Stimulated activated CD4-positive, alpha-beta T cell treated with anti-CD3 and anti-CD28 coated beads, Interleukin-1b, Interleukin-23, amount 100 ng/mL, for 48 hours (primary cell): ENCODE measurements at places on chromosomes 16 and 17.

- peak; percentile 55 for DNase-seq
Observed at GRCh38 chr17:20121359-20122253, 112.4 kb downstream of the SPECC1 start.

DNA sequence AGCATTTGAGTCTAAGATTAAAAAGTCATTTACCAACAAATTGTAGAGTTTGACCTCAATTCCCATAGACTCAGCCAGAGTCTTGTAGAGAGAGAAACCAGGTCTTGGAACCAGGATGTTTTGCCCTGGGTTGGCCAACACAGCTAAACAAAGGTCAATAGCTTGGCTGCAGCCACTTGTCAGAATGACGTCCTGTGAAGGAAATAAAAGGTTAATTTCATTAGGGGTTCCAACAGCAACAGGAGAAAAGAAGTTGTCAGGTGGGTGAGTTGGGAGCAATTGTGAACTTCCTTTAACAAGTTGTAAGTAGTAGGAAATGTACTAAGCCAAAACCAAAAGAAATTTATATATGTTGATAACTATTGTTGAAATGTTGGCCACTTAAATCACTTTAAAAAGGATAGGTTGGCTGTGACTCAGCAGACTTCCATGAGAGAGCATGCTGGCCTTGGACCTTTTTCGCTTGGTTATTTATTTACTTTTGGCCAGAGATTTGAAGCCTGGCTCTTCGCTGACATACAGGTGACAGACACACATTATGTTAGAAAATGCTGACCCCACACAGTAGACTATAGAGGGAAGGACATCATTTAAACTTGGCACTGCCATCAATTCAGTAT lies 4.3 kb downstream of the TAT start:
- DNase-seq, result no peak

DNA sequence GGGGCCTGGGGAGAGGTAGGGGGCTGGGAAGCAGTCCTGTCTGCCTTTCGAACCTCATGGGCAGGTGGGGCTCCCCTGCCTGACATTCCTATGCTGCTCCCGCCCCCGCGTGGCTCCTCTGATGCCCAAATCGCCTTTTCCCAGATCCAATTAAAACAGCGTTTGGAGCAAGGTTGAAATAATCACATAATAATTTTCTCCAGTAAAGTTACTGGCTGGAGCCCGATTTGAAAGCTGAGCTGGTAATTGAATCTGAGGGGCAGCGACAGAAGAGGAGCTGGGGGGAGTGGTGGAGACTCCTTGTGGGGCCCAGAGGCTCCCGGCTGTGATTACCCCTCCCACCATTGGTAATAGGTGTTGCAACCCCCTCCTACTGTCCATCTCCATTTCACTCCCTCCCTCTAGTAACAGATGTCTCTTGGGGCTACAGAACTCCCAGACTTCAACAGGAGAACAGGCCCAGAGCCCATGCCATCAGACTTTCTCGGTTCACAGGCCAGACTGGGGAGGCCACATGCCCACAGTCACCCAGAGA lies 38.9 kb upstream of the C1QL1 start:
- no peak for DNase-seq

DNA sequence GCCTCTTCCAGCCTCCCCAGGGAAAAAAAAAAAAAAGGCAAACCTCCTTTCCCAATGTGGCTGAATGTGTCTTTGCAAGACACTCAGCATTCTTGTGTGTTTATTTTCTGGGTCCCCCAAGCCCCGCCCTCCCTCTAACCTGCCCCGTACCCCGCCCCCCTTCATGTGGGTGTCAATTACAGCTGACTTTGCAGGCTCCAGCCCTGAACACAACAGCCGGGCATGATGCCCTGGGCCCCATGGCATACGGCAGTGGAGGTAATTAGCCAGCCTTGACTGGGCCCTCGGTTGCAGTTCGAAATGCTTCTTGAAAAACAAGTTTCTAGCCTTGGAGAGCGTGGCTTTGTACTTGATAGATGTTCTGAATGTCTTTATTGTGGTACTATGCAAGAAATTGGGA lies 354.7 kb upstream of the RBFOX1 start:
- no peak for DNase-seq

DNA sequence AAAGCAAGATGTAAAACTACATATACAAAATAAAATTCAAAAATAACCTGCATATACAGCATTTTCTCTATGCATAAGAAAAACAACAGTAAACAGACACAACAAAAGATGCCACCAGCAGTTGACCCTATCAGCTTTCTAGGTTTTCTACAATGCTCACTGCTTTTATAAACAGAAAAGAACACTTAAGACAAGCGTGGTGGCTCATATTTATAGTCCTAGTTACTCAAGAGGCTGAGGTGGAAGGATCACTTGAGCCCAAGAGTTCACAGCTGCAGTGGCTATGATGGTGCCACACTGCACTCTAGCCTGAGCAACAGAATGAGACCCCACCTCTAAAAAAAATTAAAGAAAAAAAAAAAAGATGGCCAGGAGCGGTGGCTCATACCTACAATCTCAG lies 46.5 kb upstream of the ATP2A3 start:
- no peak for DNase-seq

DNA sequence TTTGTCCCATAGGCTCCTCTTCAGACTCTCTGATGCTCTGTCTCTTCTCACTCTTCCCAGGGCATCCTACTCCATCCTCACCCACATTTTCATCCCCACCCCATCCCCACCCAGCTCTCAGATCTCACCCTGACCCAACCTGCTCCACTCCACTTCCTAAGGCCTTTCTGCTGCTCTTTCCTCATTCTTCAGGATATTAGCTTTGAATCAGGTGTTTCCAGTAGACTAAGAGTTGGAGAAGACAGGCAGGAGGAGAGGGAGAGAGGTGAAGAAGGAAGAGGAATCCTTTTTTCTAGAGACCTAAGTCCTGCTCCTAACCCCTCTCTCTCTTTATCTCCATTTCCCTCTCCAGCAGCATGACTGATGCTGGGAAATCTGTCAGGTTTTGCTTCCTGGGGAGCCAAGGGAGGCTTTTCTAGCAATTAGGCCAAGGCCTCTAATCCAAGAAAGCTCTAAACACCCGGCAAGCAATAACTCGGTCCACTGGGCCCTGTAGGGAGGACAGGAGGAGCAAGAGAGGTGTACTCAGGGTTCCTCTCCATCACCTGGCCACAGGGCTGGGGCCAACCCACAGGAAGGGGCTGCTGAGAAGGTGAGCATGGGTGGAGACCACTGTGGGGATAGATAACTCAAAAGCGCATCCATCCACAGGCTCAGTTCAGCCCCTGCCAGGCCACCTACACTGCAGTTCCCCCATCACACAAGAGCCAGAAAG lies 133.3 kb downstream of the TMEM132E start:
- DNase-seq, result no peak

GRCh38 chr17:29619251-29619650 lies 3.5 kb downstream of the CORO6 start:
- DNase-seq, result peak; percentile 27

DNA sequence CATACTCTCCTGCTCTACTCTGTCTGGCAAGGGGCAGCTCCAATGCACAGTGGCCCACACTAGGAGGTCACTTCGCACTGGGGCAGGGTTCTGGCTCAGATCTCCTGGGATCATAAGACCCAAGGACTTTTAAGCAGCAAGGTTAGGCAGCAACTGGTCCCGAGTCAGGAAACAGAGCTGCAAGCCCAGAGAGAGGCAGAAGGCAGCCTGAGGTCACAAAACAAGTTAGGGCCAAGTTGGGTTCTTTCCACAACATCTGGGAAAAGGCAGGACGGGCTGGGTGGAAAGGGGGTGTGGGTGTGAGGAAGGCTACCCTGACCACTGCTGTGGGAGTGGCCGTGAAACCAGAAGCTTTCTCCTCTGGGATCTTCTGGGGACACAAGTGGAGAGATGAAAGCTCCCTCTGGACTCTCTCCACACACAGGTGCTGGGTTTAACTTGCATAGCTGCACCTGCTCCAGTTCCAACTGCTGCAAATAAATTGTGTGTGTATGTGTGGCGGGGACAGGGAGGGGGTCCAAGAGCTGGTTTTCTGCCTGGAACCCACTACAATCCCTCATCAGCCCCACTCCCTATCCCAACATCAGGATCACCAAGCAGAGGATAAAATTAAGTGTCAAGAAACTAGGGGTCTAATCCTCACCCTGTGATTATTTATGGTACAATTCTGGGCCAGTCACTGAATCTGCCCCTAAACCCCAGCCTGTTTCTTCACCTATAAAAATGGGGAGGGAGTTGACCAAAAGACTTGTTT lies 8.0 kb upstream of the TSPOAP1 start:
- DNase-seq, result no peak

DNA sequence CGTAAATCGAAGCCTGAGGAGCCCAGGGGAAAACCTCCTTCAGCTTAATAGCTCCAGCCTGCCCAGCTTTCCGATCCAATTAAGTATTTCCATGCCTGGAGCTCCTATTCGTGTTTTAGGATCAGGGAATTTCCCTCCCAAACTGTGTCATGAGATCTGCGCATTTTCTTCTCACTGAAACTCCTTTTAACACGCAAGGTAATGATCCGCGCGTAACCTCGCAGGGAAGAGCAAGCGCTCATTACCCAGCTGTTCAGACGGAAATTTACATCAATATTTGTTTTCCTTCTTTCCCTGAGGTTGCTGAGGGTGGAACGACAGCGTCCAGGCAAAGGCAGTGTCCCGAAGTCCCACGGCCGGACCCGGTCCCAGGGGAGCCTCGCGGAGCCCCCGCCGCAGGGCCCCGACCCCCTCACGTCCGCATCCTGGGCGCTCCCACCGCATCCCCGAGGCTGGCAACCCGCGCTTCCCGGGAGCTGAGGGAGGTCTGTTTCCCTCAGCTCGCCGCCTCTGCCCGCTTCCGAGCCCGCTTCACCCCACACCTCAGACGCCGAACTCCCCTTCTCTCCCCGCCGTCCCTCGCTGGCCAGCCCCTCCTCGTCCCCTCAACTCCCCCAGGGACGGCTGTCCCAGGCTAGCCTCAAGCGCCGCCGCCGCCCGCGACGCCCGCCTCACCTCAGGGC lies 415 bp downstream of the ABCA5 start:
- DNase-seq, result peak; percentile 1

DNA sequence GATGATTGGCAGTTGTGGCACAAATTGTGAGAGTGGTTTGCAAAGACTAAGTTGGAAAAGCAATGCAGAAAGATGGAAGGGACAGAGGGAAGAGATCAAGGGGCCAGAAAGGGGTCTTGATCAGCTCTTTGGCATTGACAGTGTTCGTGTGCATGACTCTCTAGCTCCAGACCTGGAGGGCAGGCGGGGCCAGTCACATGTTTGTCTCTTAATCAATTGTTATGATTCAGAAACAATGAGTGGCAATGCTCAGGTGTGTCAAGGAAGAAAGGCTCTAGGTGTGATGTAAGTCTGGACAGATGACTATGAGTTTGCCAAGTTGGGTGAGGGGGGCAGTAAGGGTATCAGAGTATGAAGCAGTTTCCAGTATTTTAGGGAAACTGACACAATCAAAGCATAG lies 32.1 kb downstream of the WSB1 start:
- DNase-seq, result no peak

GRCh38 chr16:89660146-89660545 lies 2.5 kb downstream of the SPATA33 start:
- DNase-seq, result no peak

DNA sequence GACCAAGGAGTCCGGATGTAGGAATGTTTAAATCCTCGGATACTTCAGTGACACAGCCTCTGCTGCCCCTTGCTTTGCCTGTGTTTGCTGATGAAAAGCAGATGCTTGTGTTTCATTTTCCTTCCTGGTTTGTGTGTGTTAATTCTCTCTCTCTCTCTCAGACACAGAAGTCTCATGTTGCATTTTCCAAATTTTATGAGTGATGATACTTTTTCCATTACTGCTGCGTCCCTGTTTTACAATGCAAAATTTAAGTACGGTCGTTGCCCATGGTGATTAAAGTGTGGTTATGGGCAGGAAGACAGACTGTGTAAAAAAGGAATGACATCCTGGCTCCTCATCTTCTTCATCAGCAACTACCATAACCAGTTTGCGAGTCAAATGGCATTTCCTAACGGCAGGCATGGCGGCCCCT lies 5.7 kb downstream of the RMI2 start:
- no peak for DNase-seq

DNA sequence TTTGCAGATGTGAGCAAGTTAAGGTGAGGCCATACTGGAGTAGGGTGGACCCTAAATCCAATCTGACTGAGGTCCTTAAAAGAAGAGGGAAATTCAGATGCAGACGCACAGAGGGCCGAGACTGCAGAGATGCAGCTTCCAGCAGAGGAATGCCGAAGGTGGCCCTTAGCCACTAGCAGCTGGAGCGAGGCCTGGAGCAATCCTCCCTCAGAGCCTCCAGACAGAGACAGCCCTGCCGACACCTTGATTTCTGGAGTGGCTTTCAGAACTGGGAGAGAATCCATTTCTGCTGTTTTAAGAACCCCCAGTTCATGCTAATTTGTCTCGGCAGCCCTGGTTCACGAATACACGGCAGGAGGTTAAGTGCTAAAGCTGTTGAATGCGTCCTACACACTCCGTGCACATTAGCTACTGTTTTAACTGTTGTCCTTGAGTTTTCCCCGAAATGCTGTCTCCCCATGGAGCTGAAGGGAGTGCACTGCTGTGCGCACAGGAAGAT lies 135.5 kb downstream of the IRF8 start:
- DNase-seq, result no peak

GRCh38 chr16:24052329-24053098 lies 203.6 kb upstream of the CACNG3 start:
- no peak for DNase-seq

- peak; percentile 38 for DNase-seq
Observed at GRCh38 chr16:12460064-12460392, 343.7 kb downstream of the CPPED1 start.

DNA sequence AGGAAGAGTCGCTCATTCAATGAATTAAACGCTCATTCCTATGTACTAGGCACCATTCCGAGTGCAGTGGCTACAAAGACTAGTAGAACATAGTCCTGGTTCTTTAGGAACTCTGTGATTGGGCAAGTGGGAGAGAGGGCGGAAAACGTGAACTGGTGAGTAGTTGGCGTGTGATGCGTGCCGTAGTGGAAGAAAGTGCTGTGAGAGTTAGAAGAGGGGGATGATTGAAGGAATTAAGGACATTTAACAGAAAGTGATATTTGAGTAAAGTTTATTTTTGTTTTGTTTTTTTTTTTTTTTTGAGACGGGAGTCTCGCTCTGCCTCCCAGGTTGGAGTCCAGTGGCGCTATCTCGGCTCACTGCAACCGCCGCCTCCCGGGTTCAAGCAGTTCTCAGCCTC lies 7.9 kb upstream of the SLFN14 start:
- peak; percentile 59 for DNase-seq

- no peak for DNase-seq
Observed at GRCh38 chr16:49556606-49557446, 183.2 kb downstream of the C16orf78 start.

GRCh38 chr16:5619304-5619703 lies 521.7 kb upstream of the EEF2KMT start:
- DNase-seq, result no peak

- DNase-seq, result peak; percentile 31
Observed at GRCh38 chr17:73551759-73552158, 92.5 kb downstream of the SDK2 start.

- no peak for DNase-seq
Observed at GRCh38 chr17:17072546-17072945, 30.3 kb downstream of the MPRIP start.
